ENCODE measurements at places on chromosomes 12 and 14.

DNA sequence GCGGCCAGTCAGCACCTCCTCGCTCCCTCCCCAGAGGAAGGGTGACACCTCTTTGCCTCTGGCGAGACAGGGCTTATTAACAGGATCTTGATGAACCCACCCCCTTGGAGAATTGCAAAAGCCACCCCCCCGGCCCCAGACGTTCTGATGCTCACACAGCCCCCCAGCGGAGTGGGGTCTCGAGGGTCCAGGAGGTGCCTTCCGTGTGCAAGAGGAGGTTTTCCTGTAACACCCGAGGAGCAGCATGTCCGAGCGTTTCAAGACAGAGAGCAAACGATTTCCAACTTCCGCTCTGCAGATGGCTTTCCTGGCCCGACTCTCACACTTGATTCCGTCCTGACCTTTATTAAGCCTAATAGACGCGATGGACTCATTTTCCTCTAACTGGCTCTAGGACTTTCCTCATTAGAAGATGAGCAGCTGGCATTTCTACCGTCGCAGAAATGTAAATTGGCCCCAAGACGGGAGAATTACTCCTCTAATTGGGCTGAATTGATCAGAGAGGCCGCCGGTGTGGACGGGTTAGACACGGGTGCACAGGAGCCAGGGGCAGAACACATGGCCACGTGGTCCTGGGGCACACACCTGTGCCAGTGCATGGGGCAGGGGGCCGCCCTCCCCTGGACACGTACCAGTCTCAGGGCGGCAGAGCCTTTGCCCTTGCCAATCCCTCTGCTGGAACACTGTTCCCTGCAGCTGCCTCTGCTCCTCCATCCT, 84.4 kb downstream of the NOC4L start:
- no peak overlapping the region for H3K4me3 ChIP-seq
- no peak overlapping the region for H3K27ac ChIP-seq
- H3K27me3 ChIP-seq, result peaks cover 6% of the 10 kb centered on the region
- no peak for DNase-seq
- H3K4me1 ChIP-seq, result no peaks in the 10 kb centered on the region
- H3K36me3 ChIP-seq, result no peaks in the 10 kb centered on the region

DNA sequence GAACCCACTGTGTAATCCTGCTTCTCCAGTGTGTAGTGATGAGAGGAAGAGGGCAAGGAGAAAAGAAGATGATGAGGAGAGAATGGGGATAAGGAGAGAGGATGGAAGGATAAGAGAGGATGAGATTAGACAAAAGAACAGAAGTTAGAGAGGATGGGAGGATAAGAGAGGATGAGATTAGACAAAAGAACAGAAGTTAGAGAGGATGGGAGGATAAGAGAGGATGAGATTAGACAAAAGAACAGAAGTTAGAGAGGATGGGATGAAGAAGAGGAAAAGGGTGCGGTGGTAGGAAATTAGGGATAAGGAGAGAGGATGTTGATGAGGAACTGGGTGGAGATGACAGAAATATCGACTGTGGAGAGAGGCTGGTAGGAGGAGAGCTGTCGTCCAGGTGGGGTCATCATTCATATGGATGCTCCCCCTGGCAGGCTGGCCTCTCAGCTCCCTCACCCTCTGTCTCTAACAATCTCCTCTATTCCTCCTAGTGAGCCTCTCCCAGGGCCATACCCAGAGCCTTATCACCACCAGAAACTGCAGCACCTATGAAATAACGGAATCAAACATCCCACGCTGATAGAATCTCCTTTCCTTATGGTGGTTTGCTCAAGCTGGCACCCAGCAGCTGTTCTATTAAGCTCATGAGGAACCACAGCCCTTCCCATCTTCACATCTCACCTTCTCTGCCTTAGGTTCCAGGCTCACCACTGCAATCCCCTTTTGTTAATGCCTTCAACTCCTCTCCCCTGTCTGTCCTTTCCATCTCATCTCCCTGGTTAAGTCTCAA, 6.0 kb upstream of the CIROP start:
- DNase-seq, result no peak
- H3K27me3 ChIP-seq, result no peaks in the 10 kb centered on the region
- H3K4me1 ChIP-seq, result peaks cover 9% of the 10 kb centered on the region
- no peak overlapping the region for H3K27ac ChIP-seq
- no peaks in the 10 kb centered on the region for H3K36me3 ChIP-seq

DNA sequence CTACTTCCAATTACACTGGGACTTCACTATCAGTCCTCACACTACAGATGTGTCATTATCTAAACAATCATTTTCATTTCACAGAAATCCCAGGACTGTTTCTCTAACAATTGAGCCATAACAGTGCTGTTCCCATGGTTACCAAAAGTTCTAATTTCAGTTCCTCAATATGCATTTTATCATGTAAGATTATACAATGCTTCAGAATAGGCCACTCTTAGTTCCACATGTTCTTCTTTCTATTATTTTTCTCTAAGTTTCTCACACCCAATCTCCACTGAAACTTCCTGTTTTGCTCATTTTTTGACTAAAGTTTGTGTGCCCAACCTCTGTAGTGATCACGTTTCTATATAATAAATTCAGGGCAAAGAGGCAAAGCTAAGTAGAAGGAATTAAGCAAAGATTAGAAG, 185.8 kb downstream of the DUSP6 start:
- no peak for DNase-seq
- H3K27ac ChIP-seq, result no peak overlapping the region
- peaks cover 9% of the 10 kb centered on the region for H3K4me1 ChIP-seq
- no peaks in the 10 kb centered on the region for H3K36me3 ChIP-seq
- H3K27me3 ChIP-seq, result no peaks in the 10 kb centered on the region

- peaks cover 7% of the 10 kb centered on the region for H3K36me3 ChIP-seq
- H3K4me3 ChIP-seq, result no peak overlapping the region
- H3K4me1 ChIP-seq, result peaks cover 60% of the 10 kb centered on the region
- no peak for DNase-seq
- H3K27me3 ChIP-seq, result no peaks in the 10 kb centered on the region
These were observed 415.5 kb upstream of the SOX5 start for GRCh38 chr12:24364921-24365320.

DNA sequence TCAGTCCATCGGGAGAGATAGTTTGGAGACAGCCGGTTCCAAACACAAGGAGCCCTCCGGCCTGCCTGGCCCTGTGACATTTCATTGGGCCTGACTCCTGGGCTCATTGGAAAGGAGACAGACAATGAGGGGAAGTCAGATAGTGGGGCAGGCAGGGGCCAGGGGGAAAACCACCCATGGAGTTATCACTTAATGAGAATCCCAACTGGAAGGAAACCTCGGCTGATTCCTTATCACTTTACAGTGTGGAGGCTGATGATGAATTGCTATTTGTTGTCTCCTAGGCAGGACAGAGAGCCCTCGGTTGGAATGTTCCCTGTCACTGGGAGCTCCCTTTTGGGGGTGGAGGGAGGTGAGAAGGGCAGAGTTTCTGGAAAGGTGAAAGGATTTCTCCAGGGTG, 44.4 kb downstream of the TBX5 start:
- DNase-seq, result no peak
- no peaks in the 10 kb centered on the region for H3K36me3 ChIP-seq
- peak overlapping the region; percentile 75 for H3K27ac ChIP-seq
- peaks cover 65% of the 10 kb centered on the region for H3K27me3 ChIP-seq

GRCh38 chr12:117825827-117826226, 143.0 kb downstream of the KSR2 start:
- H3K36me3 ChIP-seq, result peaks cover 5% of the 10 kb centered on the region
- H3K4me1 ChIP-seq, result no peaks in the 10 kb centered on the region
- no peak for DNase-seq

- no peak overlapping the region for H3K27ac ChIP-seq
- H3K4me1 ChIP-seq, result peaks cover 16% of the 10 kb centered on the region
- no peaks in the 10 kb centered on the region for H3K27me3 ChIP-seq
- H3K36me3 ChIP-seq, result no peaks in the 10 kb centered on the region
- H3K4me3 ChIP-seq, result no peak overlapping the region
- peak; percentile 87 for DNase-seq
These were observed 198.2 kb downstream of the TSPAN9 start for GRCh38 chr12:3275171-3276041.

- H3K36me3 ChIP-seq, result no peaks in the 10 kb centered on the region
- H3K4me3 ChIP-seq, result no peak overlapping the region
- no peaks in the 10 kb centered on the region for H3K27me3 ChIP-seq
These were observed 456.2 kb downstream of the ADAMTS20 start for GRCh38 chr12:43095669-43096280.

DNA sequence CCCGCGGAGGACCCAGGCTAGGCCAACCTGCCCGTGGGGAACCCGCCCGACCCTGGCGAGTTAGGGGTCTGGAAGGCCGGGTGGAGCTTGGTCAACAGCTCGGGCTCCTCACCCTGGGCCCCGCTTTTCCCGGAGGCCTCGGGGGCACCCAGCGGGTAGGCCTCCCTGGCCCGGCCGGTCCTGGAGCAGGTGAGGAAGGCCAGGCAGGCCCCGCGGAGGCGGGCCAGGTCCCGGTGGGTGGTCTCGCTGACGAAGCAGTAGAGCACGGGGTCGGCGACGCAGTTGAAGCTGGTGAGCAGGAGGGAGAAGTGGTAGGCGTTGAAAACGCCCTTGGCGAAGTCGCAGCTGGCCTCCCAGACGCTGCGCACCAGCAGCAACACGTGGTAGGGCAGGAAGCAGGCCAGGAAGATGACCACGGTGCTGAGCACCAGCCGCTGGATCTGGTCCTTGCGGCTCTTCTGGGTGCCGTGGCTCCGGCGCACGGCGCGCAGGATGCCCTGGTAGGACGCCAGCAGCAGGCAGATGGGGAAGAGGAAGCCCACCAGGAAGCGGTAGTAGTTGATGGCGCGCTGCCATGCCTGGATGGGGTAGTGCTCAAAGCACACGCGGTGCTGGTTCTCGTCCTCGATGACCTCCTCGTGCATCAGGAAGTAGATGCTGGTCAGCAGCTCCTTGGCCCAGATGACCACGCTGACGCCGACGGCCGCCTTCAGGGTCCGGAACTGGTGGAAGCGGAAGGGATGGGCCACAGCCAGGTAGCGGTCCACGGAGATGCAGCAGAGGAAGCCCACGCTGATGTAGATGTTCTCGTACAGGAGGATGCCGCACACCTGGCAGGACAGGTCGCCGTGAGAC, 10.3 kb downstream of the GPR68 start:
- peaks cover 4% of the 10 kb centered on the region for H3K27me3 ChIP-seq
- H3K4me3 ChIP-seq, result no peak overlapping the region
- peaks cover 5% of the 10 kb centered on the region for H3K36me3 ChIP-seq
- no peak overlapping the region for H3K27ac ChIP-seq
- no peaks in the 10 kb centered on the region for H3K4me1 ChIP-seq
- no peak for DNase-seq

DNA sequence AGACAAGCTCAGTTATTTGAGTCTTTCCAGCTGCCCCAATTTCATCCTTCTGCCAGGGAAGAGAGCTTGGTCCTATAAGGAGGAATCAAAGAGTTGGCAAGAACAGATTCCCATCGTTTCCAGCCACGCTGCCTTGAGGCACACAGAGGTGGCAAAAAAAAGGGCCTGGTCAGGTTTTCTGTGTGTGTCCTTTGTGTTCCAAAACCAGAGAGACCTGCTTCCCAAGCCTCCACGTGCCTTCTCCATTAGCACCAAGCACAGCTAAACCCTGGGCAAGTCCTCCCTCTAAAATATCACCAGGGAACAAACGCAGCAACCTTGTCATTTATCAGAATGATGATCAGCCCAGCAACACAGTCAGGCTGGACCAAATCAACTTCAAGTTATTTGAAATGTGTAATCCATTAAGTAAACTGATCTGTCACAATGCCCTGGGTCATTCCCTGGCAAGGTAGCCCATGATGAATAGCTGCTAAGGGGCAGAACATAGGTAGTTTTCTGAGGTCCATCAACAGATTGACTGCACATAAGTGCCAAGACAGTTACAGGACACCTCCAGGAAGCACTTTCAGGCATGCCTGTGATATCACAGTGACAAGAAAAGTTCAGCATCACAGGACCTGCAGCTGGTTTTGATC, 28.6 kb upstream of the C12orf42 start:
- no peak for DNase-seq
- H3K27ac ChIP-seq, result no peak overlapping the region
- no peaks in the 10 kb centered on the region for H3K4me1 ChIP-seq
- no peaks in the 10 kb centered on the region for H3K36me3 ChIP-seq
- H3K4me3 ChIP-seq, result no peak overlapping the region

GRCh38 chr12:68749443-68749842, 3.5 kb downstream of the SLC35E3 start:
- no peak overlapping the region for H3K4me3 ChIP-seq
- H3K36me3 ChIP-seq, result peaks cover 7% of the 10 kb centered on the region
- no peaks in the 10 kb centered on the region for H3K27me3 ChIP-seq
- no peak for DNase-seq

GRCh38 chr12:33634544-33634943, 194.9 kb upstream of the SYT10 start:
- no peaks in the 10 kb centered on the region for H3K36me3 ChIP-seq
- no peak overlapping the region for H3K4me3 ChIP-seq
- no peaks in the 10 kb centered on the region for H3K4me1 ChIP-seq
- peaks cover 5% of the 10 kb centered on the region for H3K27me3 ChIP-seq
- DNase-seq, result no peak

DNA sequence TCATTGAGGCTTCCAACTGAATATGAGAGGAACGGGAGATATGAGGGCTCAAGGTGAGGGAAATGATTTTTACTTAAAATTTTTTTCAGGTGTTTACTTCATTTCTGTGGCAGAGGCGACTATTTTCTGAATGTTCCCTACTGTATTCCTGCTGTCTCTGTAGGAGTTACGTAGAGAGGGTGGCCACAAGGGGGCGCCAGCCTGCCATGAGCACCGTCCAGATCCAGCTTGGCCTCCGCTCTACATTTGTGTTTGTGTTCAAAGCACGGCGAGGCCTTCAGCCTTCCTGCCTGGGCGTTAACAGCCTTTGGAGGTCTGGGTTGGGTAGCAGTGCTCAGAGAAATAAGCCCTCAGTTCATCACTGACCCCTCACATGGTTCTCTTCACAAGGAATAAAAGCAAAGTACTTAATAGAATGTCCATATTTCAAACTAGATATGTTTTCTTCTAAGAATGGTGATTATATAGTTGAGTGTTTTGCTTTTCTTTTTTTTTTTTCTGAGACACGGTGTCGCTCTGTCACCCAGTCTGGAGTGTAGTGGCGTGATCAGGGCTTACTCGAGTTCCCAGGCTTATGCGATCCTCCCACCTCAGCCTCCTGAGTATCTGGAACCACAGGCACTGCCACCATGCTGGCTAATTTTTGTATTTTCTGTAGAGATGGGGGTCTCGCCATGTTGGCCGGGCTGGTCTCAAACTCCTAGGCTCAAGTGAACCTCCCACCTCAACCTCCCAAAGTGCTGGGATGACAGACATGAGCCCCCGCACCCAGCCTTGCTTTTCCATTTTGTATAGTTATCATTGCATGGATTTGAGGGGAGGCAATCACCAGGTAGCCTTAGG, 22.3 kb downstream of the CKB start:
- H3K27ac ChIP-seq, result no peak overlapping the region
- peak; percentile 89 for DNase-seq
- peaks cover 20% of the 10 kb centered on the region for H3K36me3 ChIP-seq

- H3K4me1 ChIP-seq, result peaks cover 49% of the 10 kb centered on the region
- no peak for DNase-seq
- peaks cover 3% of the 10 kb centered on the region for H3K36me3 ChIP-seq
- H3K27me3 ChIP-seq, result peaks cover 2% of the 10 kb centered on the region
These were observed 1.1 kb downstream of the DIP2B start for GRCh38 chr12:50505675-50506530.

- no peaks in the 10 kb centered on the region for H3K27me3 ChIP-seq
- H3K4me3 ChIP-seq, result no peak overlapping the region
- no peak for DNase-seq
- H3K36me3 ChIP-seq, result no peaks in the 10 kb centered on the region
These were observed 26.6 kb upstream of the NFYB start for GRCh38 chr12:104164634-104165033.

GRCh38 chr14:76391981-76392690, 16.2 kb downstream of the ESRRB start:
- H3K36me3 ChIP-seq, result no peaks in the 10 kb centered on the region
- DNase-seq, result no peak
- no peak overlapping the region for H3K4me3 ChIP-seq
- H3K27ac ChIP-seq, result no peak overlapping the region
